Omental fat pad (tissue), 4 donors: ENCODE measurements at places on chromosomes 2 and 18.

- DNase-seq: no peak
Measured at GRCh38 chr2:118021356-118021755, 7.5 kb upstream of the CCDC93 start.

- DNase-seq: no peak
Measured at GRCh38 chr2:189576396-189576795, 4.2 kb downstream of the SLC40A1 start.

DNA sequence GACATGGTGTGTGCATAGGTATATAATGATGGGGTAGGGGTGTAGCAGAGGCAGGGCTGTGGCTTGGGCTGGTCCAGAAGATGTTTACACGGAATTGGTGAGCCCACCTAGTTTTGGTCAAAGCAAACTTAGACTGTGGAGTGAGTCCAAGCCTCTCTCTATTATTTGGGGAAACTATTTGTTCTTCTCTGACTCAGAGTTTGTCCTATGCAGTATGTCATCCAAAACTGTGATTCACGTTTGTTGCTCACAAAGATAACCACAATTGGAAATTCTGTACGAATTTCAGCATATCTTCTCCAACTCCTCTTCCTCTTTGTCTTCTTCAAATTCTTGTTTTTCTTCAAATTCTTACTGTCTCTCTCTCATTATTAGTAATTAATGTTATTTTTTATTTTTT, 292.9 kb downstream of the XIRP2 start:
- no peak for DNase-seq

DNA sequence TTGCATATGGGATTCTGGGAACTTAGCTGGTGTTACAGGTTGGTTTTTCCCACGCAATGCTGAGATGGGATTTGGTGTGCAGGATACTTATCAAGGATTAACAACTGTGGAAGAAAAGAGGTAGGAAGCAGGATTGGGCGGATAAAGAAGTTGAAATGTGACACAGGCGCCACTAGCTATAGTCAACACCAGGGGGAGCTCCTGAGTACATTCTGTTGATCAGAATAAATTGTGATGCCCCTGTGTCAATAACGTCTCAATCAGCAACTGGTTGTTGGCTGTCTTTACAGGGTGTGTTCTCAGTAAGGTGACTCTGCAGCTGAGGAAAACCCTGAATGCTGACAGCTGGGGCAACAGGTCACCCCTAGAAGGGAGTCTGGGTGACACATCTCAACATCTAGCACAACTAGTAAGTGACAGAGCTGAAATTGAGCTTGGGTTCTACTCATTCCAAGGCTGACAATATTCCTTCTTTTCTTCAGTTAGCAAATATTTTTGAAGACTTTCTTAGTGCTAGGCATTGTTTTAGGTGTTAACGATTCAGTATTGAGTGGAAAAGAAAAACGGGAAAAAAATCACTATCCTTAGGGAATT, 143.0 kb downstream of the ARL6IP6 start:
- DNase-seq: no peak

DNA sequence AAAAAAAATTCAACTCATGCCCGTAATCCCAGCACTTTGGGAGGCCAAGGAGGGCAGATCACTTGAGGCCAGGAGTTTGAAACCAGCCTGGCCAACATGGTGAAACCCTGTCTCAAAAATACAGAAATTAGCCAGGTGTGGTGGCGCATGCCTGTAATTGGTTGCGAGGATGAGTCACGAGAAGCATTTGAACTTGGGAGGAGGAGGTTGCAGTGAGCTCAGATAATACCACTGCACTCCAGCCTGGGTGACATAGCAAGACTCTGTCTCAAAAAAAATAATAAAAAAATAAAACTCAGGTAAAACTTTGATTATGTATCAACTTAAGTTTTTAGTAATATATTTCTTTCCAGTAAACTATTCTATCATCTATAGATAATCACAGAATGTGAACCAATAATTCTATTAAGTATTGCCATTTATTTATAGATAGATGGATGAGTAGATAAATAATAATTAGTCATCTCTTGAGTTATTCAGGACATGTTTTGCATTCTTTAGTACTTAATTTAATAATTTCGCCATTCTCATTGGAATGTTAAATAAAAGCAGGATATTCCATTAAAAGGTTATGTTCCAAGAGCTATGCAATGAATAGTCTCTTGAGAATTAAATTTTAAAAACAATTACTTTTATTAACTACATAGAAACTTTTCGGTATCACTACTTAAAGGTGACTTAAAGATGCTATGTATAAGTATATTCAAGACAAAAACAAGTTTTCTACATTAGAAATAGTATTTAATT, 48.7 kb downstream of the WDPCP start:
- DNase-seq: no peak

GRCh38 chr2:157793053-157793612, 83.0 kb downstream of the ACVR1 start:
- no peak for DNase-seq

DNA sequence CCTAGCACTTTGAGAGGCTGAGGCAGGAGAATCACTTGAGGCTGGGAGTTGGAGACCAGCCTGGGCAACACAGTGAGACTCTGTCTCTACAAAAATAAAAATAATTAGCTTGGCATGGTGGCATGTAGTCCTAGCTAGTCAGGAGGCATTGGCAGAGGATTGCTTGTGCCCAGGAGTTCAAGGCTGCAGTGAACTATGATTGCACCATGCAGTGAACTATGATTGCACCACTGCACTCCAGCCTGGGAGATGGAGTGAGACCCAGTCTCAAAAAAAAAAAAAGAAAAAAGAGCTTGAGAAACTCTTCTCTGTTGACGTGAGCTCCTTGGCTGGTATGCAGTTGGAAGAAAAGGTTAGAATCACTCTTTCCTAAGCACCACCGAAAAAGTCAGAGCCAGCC, 125.1 kb upstream of the TNP1 start:
- no peak for DNase-seq

DNA sequence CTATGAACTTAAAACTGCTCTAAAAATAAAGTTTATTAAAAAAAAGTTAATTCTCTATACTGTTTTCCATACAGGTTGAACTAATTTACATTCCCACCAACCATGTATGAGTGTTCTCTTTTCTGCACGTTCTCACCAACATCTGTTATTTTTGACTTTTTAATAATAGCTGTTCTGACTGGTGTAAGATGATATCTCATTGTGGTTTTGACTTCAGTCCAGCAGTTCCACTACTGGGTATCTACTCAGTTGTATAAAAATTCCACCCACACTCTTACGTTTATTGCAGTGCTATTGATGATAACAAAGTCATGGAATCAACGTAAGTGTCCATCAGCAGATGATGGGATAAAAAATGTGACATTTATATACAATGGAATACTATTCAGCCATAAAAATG, 33.7 kb downstream of the SPAG16 start:
- no peak for DNase-seq

DNA sequence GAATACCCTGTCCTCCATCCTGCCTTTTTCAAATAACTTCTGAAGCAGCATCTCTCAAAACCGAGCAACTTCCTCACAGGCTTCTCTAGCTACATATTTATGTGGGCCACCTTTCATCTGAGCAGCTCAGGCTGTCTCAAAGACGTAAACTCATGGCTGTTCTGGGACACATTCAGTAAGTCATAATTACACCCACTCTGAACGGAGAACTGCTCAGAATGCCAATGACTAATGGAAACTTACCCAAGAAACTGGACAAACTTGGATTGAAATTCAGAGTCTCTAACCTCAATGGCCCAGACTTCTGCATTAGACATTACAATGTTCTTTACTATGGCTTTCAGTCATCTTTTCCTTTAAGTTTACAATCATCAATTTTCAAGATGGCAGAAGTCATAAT, 145.2 kb downstream of the RAD51AP2 start:
- DNase-seq: no peak

DNA sequence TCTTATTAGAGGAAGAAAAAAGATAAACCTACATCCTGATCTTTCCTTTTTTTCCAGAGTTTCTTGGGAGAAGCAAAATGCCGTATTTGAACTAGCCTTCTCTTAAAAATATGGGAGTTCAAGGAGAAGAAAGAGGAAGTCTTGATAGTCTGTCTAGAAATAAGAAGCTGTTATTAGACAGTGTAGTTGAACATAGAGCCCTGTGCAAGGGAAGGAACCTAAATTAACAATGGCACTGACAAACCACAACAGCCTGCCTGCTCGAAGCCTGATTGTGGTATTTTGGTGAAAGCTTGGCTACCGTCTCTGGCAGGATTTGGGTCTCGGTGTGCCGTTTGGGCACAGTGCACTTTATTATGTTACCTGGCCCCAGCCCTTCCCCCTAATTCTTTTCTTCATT, 17.1 kb downstream of the SMARCAL1 start:
- DNase-seq: no peak

DNA sequence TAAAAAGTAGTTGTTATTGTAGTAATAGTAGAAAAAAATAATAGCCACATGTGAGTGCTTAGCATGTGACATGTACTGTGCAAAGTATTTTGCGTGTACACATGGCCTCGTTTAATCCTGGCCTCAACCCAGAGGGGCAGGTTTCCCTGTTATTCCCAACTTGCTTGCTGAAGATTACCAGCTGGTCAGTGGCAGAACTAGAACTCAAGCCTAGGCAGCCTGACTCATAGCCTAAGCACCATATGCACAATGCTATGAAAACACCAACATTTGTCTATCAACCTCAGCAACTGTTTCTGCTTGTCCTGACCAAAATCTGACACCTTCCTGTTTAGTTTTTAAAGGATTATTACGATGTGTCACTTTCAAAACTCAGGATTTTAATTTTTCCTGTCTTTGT, 234.9 kb upstream of the SMAD7 start:
- no peak for DNase-seq

DNA sequence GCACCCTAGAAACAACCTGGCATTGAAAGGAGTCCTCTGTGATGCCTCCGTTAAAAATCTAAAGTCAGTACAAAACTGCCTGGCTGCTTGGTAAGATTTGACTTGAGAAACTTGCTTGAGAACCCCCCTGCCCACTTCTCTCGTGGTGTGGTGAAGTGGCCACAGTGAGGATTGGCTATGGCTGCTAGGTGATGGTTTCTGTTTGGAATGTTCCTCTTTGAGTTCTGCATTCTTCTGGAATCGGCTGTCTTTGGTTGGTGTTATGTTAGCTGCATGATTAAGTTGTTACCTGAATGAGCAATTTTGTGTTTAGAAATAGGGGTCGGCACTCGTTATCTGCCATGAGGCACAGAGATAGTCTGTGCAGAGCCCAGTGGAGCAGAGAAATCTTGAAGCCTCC, 21.7 kb upstream of the SAG start:
- no peak for DNase-seq

- no peak for DNase-seq
Measured at GRCh38 chr18:36279001-36279400, 18.5 kb upstream of the FHOD3 start.

- DNase-seq: no peak
Measured at GRCh38 chr18:29176681-29177080, 999.8 kb upstream of the CDH2 start.

GRCh38 chr18:6489977-6490376, 75.3 kb upstream of the L3MBTL4 start:
- no peak for DNase-seq

GRCh38 chr2:46493241-46493970, 14.0 kb downstream of the TMEM247 start:
- no peak for DNase-seq

DNA sequence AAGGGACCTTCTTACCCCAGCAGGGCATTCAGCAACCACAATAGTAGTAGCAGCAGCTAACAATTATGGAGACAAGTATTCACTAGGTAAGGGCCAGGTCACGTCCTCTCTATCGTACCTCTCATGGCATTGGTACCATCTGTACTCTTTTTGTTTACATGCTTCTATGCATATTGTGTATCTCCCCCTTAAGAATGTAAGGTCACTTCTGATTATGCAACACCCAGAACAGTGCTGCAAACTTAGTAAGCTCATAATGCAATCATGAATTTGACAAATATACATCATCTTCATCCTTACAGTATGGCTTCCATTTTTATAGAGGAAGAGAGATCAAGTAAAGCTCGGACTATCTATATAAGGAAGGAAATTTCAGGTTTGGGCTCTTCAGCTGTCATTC, 46.1 kb downstream of the SPRED2 start:
- DNase-seq: no peak

DNA sequence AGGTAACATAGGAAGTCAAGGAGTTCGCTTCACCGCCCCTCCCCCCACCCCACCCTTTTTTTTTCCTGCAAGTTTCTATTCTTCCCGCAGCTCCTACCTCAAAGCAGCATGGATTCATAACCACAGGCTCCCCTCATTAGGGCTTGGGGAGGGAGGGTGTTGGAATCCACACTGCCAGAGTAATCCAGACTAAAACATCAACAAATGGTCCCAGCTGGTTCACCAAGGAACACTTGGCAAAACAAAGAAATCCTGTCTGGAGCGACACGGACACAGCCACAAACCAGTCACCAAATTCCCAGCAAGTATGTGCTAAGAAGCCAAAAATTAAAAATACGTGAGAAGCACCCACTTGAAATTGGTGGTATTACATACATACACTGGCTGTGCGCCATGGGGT, 106.9 kb upstream of the PPP1CB start:
- no peak for DNase-seq

- DNase-seq: no peak
Measured at GRCh38 chr2:127763776-127764175, 47.2 kb downstream of the WDR33 start.

GRCh38 chr2:176653479-176654443, 384.5 kb downstream of the MTX2 start:
- DNase-seq: peak; percentile 26

GRCh38 chr2:148969659-148970061, 68.8 kb upstream of the LYPD6B start:
- DNase-seq: no peak

GRCh38 chr2:214410918-214411554, at the start of gene VWC2L:
TSS of gene VWC2L (plus strand) at chr2:214411054. CDS start at chr2:214414194, 3,140 bp downstream.
- peak; percentile 27 for DNase-seq

- no peak for DNase-seq
Measured at GRCh38 chr2:237296756-237297155, 117.2 kb downstream of the COL6A3 start.

DNA sequence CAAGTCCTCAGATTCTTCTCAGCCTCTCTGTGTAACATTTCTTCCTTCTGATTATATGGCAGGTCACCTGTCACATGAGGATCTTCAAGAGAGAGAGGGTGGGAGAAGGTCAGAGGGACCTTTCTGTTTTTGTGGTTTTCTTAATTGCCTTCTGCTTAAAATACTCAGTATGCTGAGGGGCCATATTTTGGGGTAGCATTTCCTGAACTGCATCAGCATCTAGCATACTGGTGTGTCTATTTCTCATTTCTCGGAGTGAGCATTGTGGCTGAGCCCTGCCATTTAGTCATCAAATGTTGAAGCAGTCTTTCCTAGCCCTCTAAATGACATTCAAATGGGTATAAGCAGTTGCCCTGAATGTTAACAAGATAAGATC, 162.7 kb downstream of the MYO3B start:
- DNase-seq: no peak

- DNase-seq: no peak
Measured at GRCh38 chr2:227163485-227163997, 464 bp downstream of the COL4A4 start.

DNA sequence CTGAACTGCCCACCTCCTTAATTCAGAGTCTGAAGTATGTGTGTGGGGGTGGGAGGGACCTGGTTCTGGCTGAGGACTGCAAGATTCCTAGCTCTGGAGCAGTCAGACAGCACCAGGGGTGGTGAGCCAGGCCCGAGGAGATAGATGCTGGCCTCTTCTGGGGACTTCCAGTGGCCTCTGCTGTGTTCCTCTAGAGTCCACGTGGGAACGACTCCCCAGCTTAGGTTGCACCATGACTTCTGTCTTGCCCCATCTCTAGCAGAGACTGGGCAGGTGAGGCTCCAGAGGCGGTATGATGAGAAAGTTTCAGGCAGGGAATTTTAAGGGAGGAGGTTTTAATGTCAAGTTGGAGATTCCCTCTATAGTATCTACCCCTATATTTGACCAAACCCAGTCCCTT, 22.0 kb upstream of the RESP18 start:
- no peak for DNase-seq

GRCh38 chr18:61926532-61926931, 33.7 kb upstream of the RNF152 start:
- no peak for DNase-seq
